ENCODE measurements at places on chromosomes 3 and 15.

GRCh38 chr15:32871883-32872282 is 154.1 kb downstream of the GREM1 start:
- no peak overlapping the region for H3K4me3 ChIP-seq
- H3K27ac ChIP-seq, result no peak overlapping the region
- no peaks in the 10 kb centered on the region for H3K4me1 ChIP-seq

DNA sequence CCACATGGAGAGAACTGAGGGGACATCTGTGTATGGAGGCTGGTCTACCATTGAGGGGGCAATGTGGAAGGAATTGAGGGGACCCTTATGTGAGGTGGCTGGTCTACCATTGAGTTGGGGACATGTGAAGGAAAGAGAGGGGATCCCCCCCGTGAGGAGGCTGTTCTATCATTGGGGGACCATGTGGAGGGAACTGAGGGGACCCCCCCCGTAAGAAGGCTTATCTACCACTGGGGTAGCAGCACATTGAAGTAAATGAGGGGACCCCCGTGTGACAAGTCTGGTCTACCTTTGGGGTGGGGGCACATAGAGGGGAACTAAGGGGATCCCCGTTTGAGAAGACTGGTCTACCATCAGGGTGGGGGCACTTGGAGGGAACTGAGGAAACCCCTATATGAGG is 158.0 kb downstream of the FBLN2 start:
- H3K27ac ChIP-seq, result no peak overlapping the region
- no peak for DNase-seq

GRCh38 chr3:129527262-129527661 is 1.2 kb upstream of the RHO start:
- no peaks in the 10 kb centered on the region for H3K27me3 ChIP-seq
- H3K4me3 ChIP-seq, result no peak overlapping the region
- H3K4me1 ChIP-seq, result peaks cover 10% of the 10 kb centered on the region
- H3K36me3 ChIP-seq, result no peaks in the 10 kb centered on the region

DNA sequence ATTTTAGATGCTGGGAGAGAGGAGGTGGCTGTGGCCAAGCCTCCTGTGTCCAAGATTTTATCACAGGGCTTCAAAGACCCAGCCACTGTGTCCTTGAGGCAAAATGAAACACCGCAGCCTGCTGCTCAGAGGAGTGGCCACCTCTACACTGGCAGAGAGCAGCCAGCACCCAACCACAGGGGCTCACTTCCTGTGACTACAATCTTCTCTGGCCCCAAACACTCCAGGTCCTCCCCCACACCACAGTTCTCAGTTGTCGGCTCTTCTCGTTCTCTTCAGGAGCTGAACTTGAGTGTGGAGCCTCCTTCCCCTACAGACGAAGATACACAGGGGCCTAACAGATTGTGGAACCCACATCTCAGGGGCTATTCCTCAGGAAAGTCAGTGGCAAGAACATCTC is 45.6 kb downstream of the CDAN1 start:
- H3K4me3 ChIP-seq, result no peak overlapping the region
- no peak for DNase-seq
- H3K4me1 ChIP-seq, result no peaks in the 10 kb centered on the region
- H3K27me3 ChIP-seq, result no peaks in the 10 kb centered on the region
- no peak overlapping the region for H3K27ac ChIP-seq
- H3K36me3 ChIP-seq, result no peaks in the 10 kb centered on the region

DNA sequence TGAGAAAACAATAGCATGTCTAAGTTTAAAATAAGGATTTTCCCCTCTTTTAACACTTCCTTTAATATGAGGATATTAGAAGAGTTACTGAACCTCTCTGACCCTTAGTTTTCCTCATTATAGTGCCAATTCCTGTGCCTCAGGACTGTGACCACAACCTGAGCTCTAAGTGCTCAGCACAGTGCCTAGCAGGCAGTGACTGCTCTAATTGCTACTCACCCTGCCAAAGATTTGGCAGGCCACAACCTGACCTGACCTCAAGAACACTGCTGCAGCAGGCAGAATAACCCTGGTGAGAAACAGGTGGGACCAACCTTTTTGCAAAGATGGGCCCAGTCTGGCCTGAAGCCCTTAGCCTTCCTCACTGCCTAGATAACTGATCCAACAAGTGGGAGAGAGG is 35.7 kb downstream of the NBEAL2 start:
- H3K27me3 ChIP-seq, result no peaks in the 10 kb centered on the region
- H3K27ac ChIP-seq, result no peak overlapping the region
- peaks cover 28% of the 10 kb centered on the region for H3K4me1 ChIP-seq
- no peak overlapping the region for H3K4me3 ChIP-seq
- no peak for DNase-seq
- H3K36me3 ChIP-seq, result peaks cover 56% of the 10 kb centered on the region

GRCh38 chr15:57147621-57148020 is 228.7 kb upstream of the CGNL1 start:
- H3K27ac ChIP-seq, result no peak overlapping the region
- DNase-seq, result no peak
- peaks cover 15% of the 10 kb centered on the region for H3K4me1 ChIP-seq
- no peaks in the 10 kb centered on the region for H3K27me3 ChIP-seq
- peaks cover 5% of the 10 kb centered on the region for H3K36me3 ChIP-seq
